ENCODE measurements at places on chromosomes 4 and X.
A peak's percentile ranks its signal among the peaks of the same experiment; 100 is the strongest.

DNA sequence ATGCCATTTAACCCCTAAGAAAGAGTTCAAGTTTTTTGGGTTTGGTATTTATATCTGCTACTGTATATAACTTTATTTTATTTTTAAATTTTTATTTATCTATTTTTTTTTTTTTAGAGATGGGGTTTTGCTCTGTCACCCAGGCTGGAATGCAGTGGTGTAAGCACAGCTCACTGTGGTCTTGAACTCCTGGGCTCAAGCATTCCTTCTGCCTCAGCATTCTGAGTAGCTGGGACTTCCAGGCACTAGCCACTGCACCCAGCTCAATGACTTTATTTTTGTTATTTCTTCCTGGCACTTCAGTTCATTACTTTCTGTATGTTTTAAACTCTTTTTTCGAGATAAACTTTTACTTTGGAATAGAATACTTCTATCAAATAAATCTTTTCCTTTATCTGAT is 42.4 kb upstream of the PGAM4 start:
- peak; percentile 55 for DNase-seq

GRCh38 chr4:1559896-1560650 is 124.0 kb downstream of the FAM53A start:
- DNase-seq = no peak

DNA sequence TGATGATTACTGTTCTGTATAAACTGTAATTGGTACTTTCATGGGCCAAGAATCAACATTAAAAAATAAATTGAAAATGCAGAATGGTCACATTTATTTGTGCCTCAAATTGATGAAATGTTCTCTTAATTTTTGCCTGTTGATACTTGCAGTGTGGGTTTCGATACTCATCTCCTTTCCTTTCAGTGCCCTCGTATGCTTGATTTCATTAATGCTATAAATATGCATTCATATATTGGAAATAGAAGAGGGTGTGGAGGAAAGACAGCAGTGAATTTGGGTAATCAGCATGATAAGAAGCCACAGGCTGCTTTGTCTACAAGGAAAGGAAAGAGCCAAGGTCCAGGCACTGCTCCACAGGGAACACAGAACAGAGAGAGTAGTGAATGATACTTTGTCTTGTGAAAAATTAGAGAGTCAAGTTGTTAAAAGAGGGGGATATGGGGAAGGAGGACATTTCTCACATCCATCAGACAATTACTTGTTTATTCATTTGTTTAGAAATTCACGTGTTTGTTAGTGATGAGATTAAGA is 1.0 kb upstream of the DDX60 start:
- no peak for DNase-seq

- DNase-seq = no peak
Observed at GRCh38 chr4:142567199-142567598, 278.9 kb downstream of the INPP4B start.

DNA sequence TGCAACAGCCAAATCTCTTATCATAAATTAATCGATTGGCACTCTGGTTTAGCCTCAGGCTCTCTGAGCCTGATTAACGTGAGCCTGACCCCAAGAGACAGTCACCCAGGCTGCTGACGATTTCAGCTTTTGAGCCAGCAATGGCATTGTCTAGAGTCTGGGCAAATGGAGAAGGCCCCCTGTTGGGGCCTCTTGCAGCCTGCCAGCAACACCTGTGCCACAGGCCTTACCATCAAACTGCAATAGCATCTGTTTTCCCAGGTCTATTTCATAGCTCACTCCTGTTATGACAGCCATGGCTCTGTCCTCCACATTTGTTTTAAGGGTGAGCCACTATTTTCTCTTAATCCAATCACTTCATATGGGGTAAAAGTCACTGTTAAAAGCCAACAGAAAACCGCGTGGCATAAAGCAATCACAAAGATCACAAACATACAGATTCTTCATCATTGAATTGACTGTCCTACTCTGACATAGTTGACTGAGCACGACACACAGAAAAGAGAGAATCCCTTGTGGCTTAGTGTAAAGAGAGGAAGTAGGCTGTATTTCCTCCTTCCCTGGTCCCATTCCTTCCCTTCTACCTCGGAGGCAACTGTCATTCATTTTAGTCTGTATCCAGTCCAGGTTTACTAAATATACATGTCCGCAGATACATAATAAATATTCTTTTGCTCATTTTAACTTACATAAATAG is 47.8 kb downstream of the SLC9A7 start:
- no peak for DNase-seq

GRCh38 chr4:150167054-150167453 is 88.8 kb downstream of the DCLK2 start:
- DNase-seq = no peak

- no peak for DNase-seq
Observed at GRCh38 chrX:107775000-107775733, 420 bp downstream of the TSC22D3 start.

GRCh38 chrX:40076750-40077575 is 20.8 kb downstream of the BCOR start:
- DNase-seq = no peak

DNA sequence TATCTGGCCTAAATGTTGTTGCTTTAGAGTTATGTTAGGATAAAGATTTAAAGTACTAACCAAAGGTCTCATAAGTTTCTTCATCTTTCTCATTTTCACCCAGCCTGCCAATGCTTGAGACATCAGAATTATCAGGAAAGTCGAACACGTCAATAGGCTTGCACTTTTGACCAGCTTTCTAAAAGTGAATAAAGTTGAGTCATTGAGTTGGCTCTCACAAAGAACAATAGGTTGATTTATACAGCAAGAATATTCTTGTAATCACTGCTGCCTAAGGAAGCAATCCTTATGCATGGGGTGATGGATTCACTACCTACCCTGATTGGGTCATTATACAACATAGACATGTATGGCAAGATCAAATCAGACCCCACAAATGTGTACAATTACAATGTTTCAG is 5.0 kb downstream of the CENPU start:
- peak; percentile 66 for DNase-seq

DNA sequence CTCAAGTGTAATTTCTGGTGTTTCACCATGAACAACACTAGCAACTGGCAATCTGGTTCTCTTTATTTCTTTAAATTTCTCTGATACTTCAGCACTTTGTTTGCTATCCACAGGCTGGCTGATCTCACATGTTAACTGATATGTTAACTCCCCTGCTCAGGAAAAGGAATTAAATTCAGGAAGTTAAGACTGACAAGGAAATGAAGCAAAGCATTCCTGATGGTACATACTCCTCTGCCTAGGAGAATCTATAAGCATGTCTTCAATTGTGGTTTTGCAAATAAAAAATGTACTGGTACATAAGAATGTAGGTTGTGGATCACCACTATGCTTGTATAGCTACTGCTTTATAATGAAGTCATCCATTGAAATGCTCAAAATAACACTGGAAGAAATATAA is 1119.2 kb upstream of the INTU start:
- DNase-seq = peak; percentile 1

DNA sequence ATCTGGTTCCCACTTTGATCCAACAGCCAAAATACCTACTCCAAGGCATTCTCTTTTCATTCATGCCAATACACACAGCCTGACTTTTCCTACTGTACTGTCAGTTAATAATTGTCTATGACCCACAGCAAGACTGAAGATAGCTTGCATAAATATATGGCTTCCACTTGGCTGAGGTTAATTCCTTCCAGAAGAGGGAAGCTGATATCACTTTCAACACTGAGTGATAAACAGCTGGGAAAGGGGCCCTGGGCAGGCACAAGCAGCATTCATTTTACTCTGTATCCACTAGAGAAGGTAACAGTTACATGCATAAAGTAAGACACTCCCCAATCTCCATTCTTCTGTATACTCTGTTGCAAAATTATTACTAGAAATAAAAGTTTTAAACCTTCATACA is 200.2 kb upstream of the UGT8 start:
- DNase-seq = no peak

- DNase-seq = no peak
Observed at GRCh38 chr4:116881077-116881476, 204.3 kb downstream of the TRAM1L1 start.

- DNase-seq = no peak
Observed at GRCh38 chr4:22625311-22625710, 67.4 kb upstream of the GBA3 start.

GRCh38 chrX:130117166-130117565 is 6.9 kb upstream of the ELF4 start:
- no peak for DNase-seq

- DNase-seq = peak; percentile 73
Observed at GRCh38 chrX:86002076-86002896, 45.1 kb downstream of the CHM start.

Data from iris pigment epithelial cell (primary cell).